ENCODE measurements at places on chromosomes 16 and 17. TPM values are rescaled to one million over a fixed set of nuclear protein-coding genes. Genes with fewer than 3 reads are reported as not detected.

MXRA7 gene
- 106 TPM for total RNA-seq

C16orf96 gene
- not detected for total RNA-seq

NPIPB6 gene
- total RNA-seq, result not detected

CLEC19A gene
- 0.29 TPM for total RNA-seq

KRTAP4-6 gene
- total RNA-seq, result not detected

ARHGDIG gene
- total RNA-seq, result 1.6 TPM

RABEP2 gene
- 25.6 TPM for total RNA-seq

POLDIP2 gene
- total RNA-seq, result 69.8 TPM

MARVELD3 gene
- total RNA-seq, result 11.8 TPM

DNA sequence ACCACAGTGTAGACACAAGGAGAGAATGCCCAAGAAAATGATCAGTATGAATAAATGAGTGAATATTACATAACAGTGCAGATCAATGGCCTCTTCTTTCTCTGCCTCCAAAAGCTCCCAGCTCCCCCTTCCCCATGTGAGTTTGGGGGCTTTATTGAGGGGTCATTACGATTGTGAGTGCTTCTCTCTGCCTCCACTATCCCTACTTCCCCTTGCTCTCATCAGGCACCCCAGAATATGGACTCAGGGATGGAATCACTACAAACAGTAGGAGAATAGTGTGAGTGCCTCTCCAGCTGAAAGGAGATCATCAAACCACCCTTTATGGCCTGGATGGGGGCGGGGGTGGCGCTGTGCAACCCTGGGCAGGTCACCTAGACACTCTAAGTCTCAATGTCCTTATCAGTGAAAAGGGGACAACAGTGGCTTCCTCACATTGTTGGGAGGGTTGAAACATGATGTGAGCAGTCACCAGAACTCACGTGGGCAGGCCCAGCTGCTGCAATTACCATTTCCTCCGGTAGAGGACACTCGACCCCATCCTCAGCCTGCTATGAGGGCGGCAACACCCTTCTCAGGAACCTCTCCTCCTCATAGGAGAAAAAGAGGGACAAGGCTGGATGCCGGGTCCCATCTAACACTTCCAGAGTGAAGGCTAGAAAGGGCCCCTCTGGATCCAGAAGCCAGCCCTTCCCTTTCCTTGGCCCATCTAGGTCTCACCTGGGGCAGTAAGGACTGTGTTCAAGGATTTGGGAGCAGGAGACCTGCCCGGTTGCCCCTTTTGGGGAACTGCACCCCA, 2.1 kb upstream of the EPOP start:
- H3K27ac ChIP-seq, result no peak overlapping the region
- peak; percentile 82 for DNase-seq
- no peaks in the 10 kb centered on the region for H3K4me1 ChIP-seq
- H3K27me3 ChIP-seq, result peaks cover 4% of the 10 kb centered on the region
- no peaks in the 10 kb centered on the region for H3K36me3 ChIP-seq
- H3K4me3 ChIP-seq, result no peak overlapping the region

- no peaks in the 10 kb centered on the region for H3K27me3 ChIP-seq
- H3K36me3 ChIP-seq, result no peaks in the 10 kb centered on the region
- no peaks in the 10 kb centered on the region for H3K4me1 ChIP-seq
- H3K4me3 ChIP-seq, result no peak overlapping the region
- no peak for DNase-seq
Measured at GRCh38 chr17:50781167-50781566, 13.8 kb upstream of the ANKRD40CL start.

GRCh38 chr16:873243-873661, 72.7 kb upstream of the GNG13 start:
- no peak overlapping the region for H3K4me3 ChIP-seq
- no peaks in the 10 kb centered on the region for H3K4me1 ChIP-seq
- H3K27me3 ChIP-seq, result no peaks in the 10 kb centered on the region
- no peak overlapping the region for H3K27ac ChIP-seq
- H3K36me3 ChIP-seq, result no peaks in the 10 kb centered on the region
- no peak for DNase-seq

- no peak overlapping the region for H3K27ac ChIP-seq
- H3K36me3 ChIP-seq, result no peaks in the 10 kb centered on the region
- no peaks in the 10 kb centered on the region for H3K27me3 ChIP-seq
- H3K4me1 ChIP-seq, result no peaks in the 10 kb centered on the region
- no peak for DNase-seq
- no peak overlapping the region for H3K4me3 ChIP-seq
Measured at GRCh38 chr17:60229188-60229802, 79.5 kb downstream of the CA4 start.

GRCh38 chr16:20903899-20904506, 3.4 kb downstream of the LYRM1 start:
- no peak overlapping the region for H3K4me3 ChIP-seq
- H3K4me1 ChIP-seq, result peaks cover 5% of the 10 kb centered on the region
- peak overlapping the region; percentile 99 for H3K27ac ChIP-seq
- no peaks in the 10 kb centered on the region for H3K27me3 ChIP-seq
- H3K36me3 ChIP-seq, result no peaks in the 10 kb centered on the region

DNA sequence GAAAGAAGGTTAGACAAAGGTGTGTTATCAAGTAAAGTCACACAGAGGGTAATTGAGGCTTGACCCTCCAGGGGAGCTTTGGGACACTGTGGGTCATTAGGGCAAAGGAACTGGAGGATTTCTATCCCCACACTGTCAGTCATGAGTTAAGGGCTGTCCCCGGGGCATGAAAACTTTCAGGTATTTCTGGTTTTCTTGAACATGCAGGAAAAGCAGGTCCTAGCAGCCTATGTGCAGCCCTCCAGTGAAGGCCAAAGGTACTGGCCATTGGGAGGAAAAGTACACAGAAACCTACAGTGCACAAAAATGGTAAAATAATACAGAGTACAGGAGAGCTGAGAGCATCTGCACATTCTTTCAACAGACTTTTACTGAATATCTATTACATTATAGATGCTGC, 44.4 kb upstream of the SCNN1B start:
- no peaks in the 10 kb centered on the region for H3K4me1 ChIP-seq
- H3K36me3 ChIP-seq, result no peaks in the 10 kb centered on the region
- H3K4me3 ChIP-seq, result no peak overlapping the region

GRCh38 chr17:43691317-43691693, 29.6 kb upstream of the MEOX1 start:
- no peak overlapping the region for H3K4me3 ChIP-seq
- H3K27me3 ChIP-seq, result no peaks in the 10 kb centered on the region
- H3K36me3 ChIP-seq, result no peaks in the 10 kb centered on the region
- H3K4me1 ChIP-seq, result no peaks in the 10 kb centered on the region
- DNase-seq, result no peak

- H3K27me3 ChIP-seq, result no peaks in the 10 kb centered on the region
- no peak for DNase-seq
- no peaks in the 10 kb centered on the region for H3K4me1 ChIP-seq
Measured at GRCh38 chr16:87948119-87948545, 3.1 kb upstream of the BANP start.

GRCh38 chr16:49970797-49971431, 54.1 kb upstream of the CNEP1R1 start:
- no peak for DNase-seq
- H3K27ac ChIP-seq, result no peak overlapping the region
- H3K4me3 ChIP-seq, result no peak overlapping the region
- no peaks in the 10 kb centered on the region for H3K4me1 ChIP-seq

- DNase-seq, result no peak
- H3K4me1 ChIP-seq, result no peaks in the 10 kb centered on the region
- H3K4me3 ChIP-seq, result no peak overlapping the region
- no peak overlapping the region for H3K27ac ChIP-seq
- H3K27me3 ChIP-seq, result no peaks in the 10 kb centered on the region
Measured at GRCh38 chr16:11692651-11693050, 24.4 kb downstream of the SNN start.

DNA sequence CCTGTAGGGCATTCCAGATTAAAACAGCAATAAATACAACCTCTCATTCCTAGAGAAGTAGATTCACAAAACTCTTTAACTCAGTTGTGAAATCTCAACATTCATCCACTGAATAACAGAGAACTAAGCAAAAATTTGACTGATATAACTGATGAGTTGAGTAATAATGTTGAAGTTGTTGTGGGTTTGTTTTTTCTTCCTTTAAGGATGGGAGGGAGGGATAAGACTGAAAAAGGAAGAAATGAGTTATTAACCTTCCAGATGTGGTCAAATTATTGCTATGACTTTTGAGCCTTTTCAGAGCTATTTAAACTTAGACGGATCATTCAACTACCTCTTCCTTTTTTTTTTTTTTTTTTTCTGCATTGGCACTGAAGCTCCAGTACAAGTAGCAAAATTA, 38.6 kb downstream of the SKAP1 start:
- H3K4me1 ChIP-seq, result no peaks in the 10 kb centered on the region
- H3K27ac ChIP-seq, result no peak overlapping the region
- H3K36me3 ChIP-seq, result no peaks in the 10 kb centered on the region
- H3K4me3 ChIP-seq, result no peak overlapping the region
- no peak for DNase-seq

DNA sequence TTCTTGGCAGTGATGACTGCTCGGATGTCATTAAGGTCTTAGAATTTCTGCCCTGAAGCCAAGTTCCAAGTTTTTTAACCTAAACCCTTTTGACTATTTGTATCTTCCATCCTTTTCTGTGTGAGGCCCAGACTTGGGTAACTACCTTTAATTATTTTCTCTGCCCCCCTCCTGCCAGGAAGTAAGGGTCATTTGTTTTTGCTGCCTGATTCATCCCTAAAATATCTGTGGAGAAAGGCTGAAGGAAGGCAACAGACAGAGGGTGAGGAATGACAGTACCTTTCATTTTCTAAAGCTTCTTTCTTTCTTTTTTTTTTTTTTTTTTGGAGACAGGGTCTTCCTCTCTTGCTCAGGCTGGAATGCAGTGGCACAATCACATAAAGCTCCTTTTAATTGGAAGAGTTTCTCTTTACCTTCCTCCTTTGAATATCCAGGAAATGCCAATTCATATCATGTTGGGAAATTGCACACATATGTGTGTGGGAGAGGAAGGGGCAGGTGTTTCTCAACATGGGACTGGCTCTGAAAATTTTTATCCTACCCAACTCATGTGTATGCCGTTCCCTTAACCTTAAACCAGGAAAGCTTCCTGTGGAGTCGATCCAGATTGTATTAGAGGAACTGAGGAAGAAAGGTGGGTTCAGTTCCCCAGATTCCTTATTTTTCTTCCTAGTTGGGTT, 957 bp downstream of the VPS25 start:
- no peaks in the 10 kb centered on the region for H3K27me3 ChIP-seq
- H3K36me3 ChIP-seq, result peaks cover 3% of the 10 kb centered on the region
- H3K4me3 ChIP-seq, result peak overlapping the region; percentile 78
- DNase-seq, result no peak
- peak overlapping the region; percentile 84 for H3K27ac ChIP-seq

- no peak for DNase-seq
- no peaks in the 10 kb centered on the region for H3K36me3 ChIP-seq
- H3K27me3 ChIP-seq, result no peaks in the 10 kb centered on the region
- no peak overlapping the region for H3K4me3 ChIP-seq
Measured at GRCh38 chr17:12445331-12445730, 220.4 kb upstream of the MYOCD start.

- H3K36me3 ChIP-seq, result peaks cover 5% of the 10 kb centered on the region
- H3K27me3 ChIP-seq, result no peaks in the 10 kb centered on the region
- H3K27ac ChIP-seq, result peak overlapping the region; percentile 97
- H3K4me1 ChIP-seq, result peaks cover 23% of the 10 kb centered on the region
- no peak overlapping the region for H3K4me3 ChIP-seq
Measured at GRCh38 chr17:2085648-2085949, 30.7 kb downstream of the HIC1 start.

DNA sequence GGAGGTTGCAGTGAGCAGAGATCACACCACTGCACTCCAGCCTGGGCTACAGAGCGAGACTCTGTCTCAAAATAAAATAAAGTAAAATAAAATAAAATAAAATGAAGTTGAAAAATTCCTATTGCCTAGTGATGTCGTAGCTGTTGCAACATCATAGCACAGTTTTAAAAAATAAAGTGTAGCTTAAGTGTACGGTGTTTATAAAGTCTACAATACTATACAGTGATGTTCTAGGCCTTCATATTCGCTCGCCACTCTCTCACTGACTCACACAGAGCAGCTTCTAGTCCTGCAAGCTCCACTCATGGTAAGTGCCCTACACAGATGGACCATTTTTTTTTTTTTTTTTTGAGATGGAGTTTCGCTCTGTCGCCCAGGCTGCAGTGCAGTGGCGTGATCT, 43.5 kb upstream of the MNT start:
- no peaks in the 10 kb centered on the region for H3K36me3 ChIP-seq
- no peaks in the 10 kb centered on the region for H3K27me3 ChIP-seq
- no peaks in the 10 kb centered on the region for H3K4me1 ChIP-seq
- no peak for DNase-seq

GRCh38 chr17:33596899-33597298, 303.8 kb upstream of the ASIC2 start:
- no peaks in the 10 kb centered on the region for H3K27me3 ChIP-seq
- H3K27ac ChIP-seq, result no peak overlapping the region
- H3K36me3 ChIP-seq, result no peaks in the 10 kb centered on the region
- no peak overlapping the region for H3K4me3 ChIP-seq
- H3K4me1 ChIP-seq, result no peaks in the 10 kb centered on the region

GRCh38 chr17:2125013-2125535, 70.2 kb downstream of the HIC1 start:
- no peak overlapping the region for H3K27ac ChIP-seq
- peaks cover 6% of the 10 kb centered on the region for H3K4me1 ChIP-seq
- no peaks in the 10 kb centered on the region for H3K27me3 ChIP-seq

DNA sequence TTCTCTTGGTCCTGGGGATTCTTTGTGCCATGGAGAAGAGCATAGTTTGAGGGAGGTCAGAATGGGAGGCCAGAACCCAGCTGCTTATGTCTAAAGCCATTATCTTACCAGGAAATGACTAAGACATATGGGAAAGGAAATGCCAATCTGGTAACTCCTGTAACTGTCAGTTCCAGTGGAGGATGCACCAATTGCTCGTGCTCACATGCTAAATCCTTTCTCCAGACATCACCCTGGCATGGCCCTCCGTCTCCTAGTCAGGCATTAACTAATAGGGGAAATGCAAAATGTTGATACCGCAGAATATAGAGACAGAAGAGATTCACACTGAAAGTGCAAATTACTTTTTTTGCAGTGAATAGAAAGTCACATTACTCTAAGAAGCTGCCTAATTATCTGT, 255.6 kb upstream of the HSBP1 start:
- no peak for DNase-seq
- H3K27ac ChIP-seq, result no peak overlapping the region
- no peaks in the 10 kb centered on the region for H3K4me1 ChIP-seq

GRCh38 chr16:72021043-72021442, 12.5 kb downstream of the DHODH start:
- no peak overlapping the region for H3K27ac ChIP-seq
- no peaks in the 10 kb centered on the region for H3K36me3 ChIP-seq
- no peaks in the 10 kb centered on the region for H3K27me3 ChIP-seq
- H3K4me3 ChIP-seq, result no peak overlapping the region
- H3K4me1 ChIP-seq, result no peaks in the 10 kb centered on the region
- DNase-seq, result no peak

DNA sequence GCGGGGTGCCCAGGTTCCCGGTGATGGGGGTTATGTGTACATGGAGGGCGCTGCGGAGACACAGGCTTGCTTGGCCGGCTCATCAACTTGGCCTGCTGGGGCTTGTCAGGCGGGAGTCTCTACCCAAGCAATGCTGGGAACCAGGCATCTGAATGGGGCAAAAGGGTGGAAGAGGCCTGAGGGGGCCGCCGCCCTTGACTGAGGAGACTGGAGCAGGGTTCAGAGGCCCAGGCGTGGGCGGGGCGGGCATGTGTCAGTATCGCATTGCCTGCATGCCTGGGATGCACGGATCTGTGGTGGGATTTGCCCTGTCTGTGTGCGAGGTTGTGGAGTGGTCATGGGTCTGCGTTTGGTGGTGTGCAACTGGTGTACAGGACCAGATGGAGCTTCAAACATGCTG, 21.1 kb downstream of the ARHGAP23 start:
- no peaks in the 10 kb centered on the region for H3K36me3 ChIP-seq
- H3K27ac ChIP-seq, result peak overlapping the region; percentile 48
- H3K4me1 ChIP-seq, result peaks cover 2% of the 10 kb centered on the region

Data from breast epithelium (tissue), 4 donors.